ENCODE measurements at places on chromosomes 7 and 10.
A peak's percentile ranks its signal among the peaks of the same experiment; 100 is the strongest.

DNA sequence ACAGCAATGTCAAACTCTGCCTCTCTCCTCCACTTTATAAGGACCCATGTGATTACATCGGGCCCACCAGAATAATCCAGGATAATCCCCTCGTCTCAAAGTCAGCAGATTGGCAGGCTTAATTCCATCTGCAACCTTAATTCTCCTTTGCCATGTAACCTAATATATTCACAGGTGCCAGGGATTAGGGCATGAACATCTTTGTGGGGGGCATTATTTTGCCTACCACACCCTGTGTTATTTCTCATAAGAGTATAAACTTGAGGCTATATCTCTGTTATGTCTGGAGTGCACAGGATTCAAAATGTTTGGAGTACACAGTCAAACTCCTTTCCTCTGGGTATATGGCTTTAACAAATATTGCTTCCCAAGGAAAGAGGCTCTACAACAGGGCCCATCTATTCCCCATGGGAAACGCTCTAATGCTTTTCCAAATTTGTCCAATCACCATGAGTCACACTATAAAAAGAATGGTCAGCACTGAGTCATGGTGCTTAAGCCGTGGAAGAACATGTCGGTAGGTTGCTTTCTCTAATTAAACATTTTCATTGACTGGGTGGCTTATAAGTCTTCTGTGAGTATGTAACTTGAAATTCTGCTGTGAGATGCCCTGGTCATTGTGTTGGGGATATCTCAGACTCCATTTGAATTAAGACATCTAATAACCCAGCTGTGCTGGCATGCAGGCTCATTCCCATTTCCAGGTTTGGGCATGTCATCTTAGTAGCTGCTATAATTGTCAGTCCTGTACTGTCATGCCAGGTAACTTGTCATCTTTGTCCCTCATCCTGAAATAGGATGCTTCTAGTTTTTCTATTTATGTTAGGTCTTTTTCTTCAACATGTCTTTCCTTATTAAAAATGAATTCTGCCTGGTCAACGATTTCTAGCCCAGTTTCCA lies 11.5 kb upstream of the AKR1B10 start:
- DNase-seq = no peak

GRCh38 chr7:105246256-105246655 lies 142.5 kb downstream of the SRPK2 start:
- DNase-seq = no peak

- no peak for DNase-seq
Measured at GRCh38 chr10:5531558-5532306, 7.0 kb downstream of the CALML3 start.

- DNase-seq = no peak
Measured at GRCh38 chr7:3068530-3068929, 24.9 kb upstream of the CARD11 start.

GRCh38 chr10:31926765-31927564 lies 1.7 kb downstream of the ARHGAP12 start:
- no peak for DNase-seq

GRCh38 chr10:73529089-73529832 lies 33.4 kb upstream of the PPP3CB start:
- peak; percentile 9 for DNase-seq

DNA sequence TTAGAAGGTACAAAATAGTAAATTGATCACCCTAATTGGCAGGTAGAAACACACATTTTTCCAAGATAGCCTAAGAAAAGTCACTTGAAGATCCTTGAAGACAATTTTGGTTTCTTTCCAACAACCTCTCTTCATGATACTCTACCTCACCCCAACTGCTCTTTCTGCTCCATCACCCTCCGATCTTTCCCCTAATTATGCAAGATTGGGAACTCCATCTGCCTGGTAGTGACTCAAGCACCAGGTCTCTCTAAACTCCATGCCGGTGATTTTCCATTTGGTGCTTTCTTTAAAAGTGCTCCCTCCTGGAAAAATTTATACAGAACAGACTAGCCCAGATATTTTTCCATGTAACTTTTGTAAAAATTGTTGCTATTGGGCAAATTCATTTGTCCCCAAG lies 1.1 kb upstream of the AKR1B1 start:
- DNase-seq = no peak

DNA sequence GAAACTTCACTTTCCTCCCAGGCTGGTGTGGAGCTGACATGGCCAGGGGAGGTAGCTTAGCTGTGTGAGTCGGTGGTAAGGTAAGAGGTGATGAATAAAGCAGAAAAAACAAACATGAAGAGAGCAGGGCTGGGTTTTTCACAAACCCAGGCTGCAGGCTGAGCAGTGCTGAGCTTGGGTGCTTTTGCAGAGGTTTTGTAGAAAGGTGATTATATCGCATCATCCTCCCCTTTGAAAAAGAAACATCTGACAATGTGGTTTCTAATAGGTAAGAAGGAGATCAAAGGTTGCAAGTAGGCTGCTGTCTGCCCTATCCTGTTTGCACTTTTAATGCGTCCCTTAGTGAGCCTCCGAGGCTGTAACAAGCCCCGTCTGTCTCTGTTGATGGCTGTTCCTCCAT lies 69.6 kb upstream of the GRM8 start:
- no peak for DNase-seq

Data from stimulated activated CD8-positive, alpha-beta memory T cell treated with anti-CD3 and anti-CD28 coated beads, Interleukin-15, amount 100 ng/mL, for 1 hour (primary cell).